ENCODE measurements at places on chromosomes 16 and 17.

- DNase-seq: no peak
These were observed 141.5 kb downstream of the IRF8 start for GRCh38 chr16:86040496-86040895.

DNA sequence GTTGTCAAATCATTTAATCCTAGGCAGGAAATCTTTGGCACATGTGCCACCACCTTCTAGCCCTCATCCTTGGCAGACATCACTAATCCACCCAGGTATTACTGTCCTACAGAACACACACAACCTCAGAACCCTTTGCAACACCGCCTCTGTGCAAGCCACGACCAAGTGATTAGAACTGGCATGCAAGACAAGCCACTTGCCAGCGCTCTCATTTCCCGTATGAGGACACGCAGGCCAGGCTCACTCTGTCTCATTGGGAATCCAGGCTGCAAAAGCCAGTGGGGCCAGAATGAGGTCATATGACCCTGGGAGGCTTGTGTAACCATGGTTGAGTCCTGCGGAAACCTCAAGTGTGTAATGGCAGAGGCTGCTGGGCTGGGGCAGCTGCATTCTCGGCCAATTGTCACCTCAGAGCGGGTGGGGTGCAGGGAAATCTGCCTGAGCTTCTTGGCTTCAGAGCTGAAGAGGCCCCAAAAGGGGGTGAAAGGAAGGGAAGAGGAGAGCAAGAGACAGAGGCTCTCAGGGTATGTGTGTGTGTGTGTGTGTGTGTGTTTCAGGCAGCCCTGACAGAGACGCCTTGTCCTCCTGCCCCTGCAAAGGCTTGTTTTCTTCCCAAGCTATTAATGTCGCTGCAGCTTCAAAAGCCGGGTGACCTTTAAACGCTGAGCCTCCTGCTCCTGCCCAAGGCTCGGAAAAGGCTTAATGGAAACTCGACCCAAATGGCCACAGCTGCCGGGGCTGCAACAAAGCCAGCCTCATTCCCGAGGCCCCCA is 43.2 kb upstream of the MRPS23 start:
- DNase-seq: no peak

DNA sequence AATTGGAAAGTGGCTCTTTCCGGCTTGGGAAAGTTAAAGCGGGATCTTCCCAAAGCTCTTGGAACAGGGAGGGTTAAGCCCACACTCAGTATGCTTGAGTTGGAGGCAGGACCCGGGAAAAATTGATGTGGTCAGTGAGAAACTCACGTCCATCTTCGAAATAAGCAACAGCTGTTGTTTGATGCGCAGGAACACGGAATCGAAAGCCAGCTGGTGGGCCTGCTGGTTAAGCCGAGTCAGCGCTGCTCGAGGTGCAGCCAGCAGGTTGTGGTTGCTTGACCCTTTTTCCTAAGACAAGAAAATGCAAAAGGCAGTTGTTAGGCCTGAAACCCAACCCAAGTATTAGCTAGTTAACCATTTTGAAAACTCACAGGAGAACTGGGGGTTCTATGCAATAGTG is 49.4 kb downstream of the COG7 start:
- no peak for DNase-seq

DNA sequence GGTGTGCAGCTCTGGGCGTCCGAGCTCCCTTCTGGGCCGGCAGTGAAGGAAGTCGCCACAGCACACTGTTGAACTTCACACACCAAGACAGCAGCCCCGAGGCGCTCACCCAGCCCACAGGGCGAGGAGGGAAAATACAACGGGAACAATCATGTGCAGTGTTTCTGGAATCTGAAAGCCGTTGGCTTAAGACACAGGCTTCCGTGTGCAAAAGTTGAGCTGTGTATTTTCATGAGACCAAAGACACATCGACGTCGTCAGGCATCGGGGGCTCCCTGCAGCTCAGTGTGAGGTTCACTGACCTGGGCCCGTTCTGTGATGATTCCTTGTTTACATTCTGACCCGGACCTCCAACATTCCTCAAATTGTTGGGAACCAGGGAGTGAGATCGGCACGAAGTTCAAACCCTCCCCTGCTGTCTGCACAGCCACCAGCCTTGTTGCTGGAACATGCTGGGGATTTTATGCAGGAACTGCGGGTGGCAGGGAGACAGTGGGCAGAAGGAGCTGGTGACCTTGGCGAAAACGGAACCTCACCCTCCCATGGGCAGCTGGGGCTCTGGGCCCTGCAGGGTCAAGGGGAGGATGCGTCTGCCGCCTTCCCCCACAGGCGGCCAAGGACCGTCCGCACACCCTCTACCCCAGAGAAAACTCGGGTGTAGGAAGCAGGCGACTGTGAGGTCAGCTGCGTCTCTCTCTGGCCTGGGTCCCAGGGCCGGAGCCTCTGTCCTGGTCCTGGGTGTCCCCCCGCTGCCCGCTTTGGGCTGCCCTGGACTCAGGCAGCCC is 72.2 kb downstream of the METRNL start:
- DNase-seq: no peak

- no peak for DNase-seq
These were observed 27.1 kb downstream of the GSE1 start for GRCh38 chr16:85640254-85640558.

DNA sequence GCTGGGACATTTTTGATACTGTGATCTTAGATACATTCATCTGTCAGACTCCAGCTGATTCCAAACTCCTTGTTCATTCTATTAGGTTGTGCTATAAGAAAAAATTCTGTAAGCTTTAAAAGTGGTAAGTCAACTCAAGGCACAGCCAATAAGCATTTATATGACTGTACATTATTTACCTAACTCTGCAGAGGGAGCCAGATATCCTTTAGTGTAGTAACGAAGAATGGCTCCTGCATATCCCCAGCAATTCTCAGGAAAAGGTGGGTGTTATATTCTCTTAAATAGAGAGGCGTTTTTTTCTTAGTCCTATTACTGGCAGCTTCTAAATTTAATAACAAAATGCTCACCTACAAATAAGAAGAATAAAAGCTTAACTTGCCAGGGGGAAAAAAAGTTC is 374.3 kb upstream of the GOT2 start:
- DNase-seq: no peak

GRCh38 chr17:63075969-63076368 is 109.9 kb downstream of the TANC2 start:
- DNase-seq: no peak

DNA sequence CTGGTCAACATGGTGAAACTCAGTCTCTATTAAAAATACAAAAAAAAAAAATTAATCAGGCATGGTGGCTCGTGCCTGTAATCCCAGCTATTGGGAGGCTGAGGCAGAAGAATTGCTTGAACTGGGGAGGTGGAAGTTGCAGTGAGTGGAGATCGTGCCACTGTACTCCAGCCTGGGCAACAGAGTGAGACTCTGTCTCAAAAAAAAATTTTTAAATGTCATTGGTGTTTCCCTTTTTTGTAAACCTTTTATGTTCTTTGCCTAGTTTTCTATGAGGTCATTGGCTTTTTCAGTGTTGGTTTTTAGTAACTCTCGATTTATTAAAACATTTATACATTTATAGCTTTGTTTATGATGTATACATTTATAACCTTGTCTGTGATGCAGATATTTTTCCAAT is 18.2 kb downstream of the NLRC5 start:
- no peak for DNase-seq

DNA sequence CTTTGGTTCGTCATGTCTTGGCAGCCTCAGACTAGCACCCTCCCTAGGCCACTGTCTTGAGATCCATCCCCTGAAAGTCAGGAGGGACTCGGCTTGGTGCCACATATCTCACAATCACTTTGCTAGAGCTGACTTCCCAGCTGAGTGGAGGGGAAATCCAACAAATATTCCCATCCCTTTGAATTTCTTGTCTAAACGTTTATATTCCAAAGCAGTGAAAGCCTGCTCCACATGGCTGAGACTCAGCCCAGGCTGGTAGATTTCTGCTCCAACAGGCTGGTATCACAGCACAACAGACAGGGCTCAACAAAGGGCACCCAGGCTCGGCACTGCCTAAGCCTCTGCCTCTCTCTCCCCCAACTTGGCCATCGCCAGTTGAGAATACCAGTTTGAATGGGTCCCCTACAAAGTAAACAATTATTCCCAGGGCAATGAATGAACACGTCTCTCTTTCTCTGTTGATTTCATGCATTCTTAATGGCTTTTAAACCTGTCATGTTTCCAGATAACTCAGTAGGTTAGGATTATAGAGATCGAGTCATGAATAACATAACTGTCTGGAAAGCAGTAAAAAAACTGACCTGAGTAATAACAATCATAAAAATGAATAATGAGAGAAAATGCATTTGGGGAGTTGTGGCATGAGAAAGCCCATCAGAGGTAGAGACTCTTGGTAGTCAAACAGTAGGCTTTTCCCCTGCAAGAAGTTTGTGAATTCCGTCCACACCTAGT is 1.0 kb downstream of the KRT13 start:
- DNase-seq: no peak

DNA sequence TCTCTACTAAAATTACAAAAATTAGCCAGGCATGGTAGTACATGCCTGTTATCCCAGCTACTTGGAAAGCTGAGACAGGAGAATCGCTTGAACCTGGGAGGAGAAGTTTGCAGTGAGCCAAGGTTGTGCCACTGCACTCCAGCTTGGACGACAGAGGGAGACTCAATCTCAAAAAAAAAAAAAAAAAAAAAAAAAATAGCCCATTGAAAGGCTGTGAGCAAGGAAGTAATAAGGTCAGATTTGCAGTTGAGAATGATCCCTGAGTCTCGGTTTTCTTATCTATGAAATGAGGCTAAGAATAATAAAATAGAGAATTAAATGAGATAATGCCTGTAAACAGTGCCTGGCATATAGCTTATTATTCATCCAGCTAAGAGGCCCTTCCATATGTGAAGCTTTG is 1.3 kb upstream of the PDK2 start:
- DNase-seq: no peak

DNA sequence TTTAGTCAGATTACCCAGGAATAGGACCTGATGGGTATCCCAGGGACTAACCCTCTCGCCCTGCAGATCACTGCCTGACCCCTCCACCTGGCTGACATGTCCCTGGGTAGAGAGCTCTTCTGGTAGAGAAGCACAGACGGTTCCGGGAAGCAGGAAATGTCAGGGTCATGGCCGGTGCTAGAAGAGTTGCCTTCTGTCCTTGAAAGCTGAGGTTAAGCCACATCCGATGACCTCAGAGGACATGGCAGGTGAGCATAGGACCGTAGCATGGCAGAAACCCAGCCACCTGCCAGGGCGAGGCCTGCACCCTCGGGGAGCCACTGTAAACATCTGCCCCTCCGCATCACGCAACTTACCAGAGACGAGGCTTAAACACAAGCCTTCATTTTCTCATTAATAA is 483.7 kb downstream of the SOX9 start:
- no peak for DNase-seq

- DNase-seq: peak; percentile 69
These were observed 16.6 kb downstream of the COPRS start for GRCh38 chr17:31842195-31843069.

DNA sequence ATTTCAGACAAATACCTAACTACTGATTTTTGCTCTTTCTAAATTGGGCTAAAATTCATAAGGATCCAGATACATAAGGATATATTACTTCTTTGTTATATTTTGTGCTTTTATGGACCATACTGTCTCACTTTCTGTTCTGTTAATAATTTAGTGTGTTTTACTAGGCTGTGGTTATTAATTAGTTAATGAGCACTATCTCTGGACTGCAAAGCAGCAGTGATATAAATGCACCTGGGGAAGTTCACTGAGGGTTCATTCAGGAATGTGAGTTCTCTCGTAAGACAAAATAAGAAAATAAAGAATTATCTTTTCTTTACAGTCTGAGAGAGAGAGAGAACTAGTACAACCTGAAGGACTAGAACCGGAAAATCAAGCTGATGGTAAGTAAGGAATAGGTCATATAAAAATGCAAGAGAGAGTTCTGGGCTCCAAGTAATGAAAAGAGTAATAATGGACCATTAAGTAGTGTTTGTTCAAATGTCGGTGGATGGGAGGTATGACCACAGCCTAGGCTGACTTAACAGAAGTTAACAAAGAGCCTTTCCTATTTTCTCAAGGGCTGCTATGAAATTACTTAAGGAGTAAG is 55.6 kb downstream of the IKZF3 start:
- DNase-seq: no peak

DNA sequence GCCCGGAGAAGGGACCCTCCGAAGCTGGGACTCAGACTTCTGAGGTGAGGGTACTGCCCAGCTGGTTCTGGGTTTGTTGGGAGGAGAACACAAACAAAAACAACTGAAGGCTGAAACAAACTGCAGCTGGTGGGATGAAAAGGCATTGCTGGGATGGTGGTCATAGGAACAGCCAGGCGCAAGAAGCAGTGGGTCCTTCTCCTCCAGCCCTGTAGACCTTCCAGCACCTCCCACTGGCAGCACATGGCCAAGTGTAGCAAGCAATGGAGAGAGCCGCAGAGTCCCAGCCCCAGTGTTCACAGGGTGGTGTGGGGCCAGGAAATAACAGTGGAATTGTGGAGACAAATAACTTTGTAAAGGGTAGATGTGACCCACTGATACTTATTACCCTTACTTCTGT is 48.7 kb upstream of the FOXJ1 start:
- DNase-seq: no peak

DNA sequence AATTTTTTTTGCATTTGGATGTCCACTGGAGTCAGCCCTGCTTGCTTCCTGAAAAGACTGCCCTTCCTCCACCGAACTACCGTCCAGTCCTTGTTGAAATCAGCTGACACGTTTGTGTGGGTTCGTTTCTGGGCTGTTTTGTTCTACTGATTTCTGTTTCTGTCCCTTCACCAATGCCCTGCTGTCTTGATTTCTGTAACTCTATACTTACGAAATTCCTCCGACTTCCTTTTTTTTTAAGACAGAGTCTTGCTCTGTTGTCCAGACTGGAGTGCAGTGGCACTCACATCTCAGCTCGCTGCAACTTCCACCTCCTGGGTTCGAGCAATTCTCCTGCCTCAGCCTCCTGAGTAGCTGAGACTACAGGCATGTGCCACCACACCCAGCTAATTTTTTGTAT is 8.4 kb upstream of the GAA start:
- no peak for DNase-seq

- DNase-seq: no peak
These were observed 13.6 kb upstream of the PPM1D start for GRCh38 chr17:60586288-60586974.

DNA sequence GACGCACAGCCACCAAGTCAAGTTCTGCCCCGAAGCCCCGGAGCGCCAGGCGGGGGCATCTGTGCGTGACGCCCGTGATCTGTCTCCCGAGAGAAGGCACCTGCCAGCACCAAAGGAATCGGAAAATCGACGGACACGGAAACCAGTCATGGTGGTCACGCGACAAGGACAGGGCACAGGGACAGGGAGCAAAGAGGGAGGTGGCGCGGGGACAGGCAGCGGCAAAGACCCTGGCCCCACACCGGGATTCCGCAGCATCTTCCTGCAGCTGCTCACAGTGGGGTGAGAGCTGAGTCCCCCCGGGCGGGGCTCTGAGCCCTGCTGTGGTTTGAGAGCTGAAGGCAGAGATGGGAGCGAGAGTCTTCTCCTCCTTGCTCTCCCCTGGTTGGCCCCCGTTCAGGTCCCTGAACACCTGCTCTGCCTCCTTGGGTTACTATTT is 56.4 kb downstream of the ABR start:
- no peak for DNase-seq

Data from stimulated activated CD4-positive, alpha-beta T cell treated with anti-CD3 and anti-CD28 coated beads, Interleukin-4, amount 100 ng/mL, for 24 hours (primary cell).